ENCODE measurements at places on chromosomes 2 and 18.

DNA sequence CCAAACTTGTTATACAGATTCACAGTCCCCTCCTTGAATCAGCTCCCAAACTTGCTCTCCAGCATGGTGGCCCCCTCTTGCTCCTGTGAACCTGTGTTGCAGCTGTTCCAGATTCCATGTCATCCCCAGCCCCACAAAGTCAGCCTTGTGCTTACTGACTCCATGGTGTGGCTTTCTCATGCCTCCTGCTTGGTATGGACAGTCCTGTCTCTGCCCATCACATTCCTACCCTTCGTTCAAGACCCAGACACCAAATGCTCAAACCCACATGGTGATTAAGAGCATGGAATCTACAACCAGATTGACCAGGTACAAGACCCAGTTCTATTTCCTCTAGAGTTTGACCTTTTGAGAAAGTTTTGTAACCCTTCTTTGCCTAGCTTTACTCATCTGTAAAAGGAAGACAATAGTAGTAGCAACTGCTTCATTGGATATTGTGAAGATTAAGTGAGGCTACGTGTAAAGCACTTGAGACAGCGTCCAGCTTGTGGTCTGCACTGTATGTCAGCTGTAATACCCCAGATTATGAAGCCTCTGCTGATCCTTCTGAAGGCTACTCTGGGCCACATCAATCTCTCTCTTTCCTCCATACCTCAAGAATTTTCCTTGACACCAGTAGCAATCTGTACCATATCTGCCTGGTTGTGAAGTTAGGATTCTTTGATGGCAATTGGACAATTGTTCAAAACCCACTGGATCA, 146.4 kb upstream of the HAAO start:
- DNase-seq: no peak

DNA sequence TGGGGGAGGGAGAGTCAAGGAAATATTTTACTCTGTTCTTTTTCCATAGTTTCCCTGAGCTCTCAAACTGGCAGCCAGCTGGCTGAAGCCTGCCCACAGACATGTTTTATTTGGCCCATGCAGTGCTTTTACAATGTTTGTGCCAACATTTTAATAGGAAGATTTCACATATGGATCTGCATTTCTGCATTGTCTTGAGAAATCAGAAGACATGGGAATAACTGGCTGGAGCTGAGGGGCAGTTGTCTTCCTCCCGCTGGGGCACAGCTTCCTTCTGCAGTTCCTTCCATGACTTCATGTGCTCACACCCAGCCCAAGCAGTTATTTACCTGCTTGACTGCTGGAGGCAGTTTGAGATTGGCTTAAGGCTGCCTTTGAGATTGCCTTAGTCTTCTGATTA, 74.4 kb downstream of the PLCL1 start:
- DNase-seq: no peak

DNA sequence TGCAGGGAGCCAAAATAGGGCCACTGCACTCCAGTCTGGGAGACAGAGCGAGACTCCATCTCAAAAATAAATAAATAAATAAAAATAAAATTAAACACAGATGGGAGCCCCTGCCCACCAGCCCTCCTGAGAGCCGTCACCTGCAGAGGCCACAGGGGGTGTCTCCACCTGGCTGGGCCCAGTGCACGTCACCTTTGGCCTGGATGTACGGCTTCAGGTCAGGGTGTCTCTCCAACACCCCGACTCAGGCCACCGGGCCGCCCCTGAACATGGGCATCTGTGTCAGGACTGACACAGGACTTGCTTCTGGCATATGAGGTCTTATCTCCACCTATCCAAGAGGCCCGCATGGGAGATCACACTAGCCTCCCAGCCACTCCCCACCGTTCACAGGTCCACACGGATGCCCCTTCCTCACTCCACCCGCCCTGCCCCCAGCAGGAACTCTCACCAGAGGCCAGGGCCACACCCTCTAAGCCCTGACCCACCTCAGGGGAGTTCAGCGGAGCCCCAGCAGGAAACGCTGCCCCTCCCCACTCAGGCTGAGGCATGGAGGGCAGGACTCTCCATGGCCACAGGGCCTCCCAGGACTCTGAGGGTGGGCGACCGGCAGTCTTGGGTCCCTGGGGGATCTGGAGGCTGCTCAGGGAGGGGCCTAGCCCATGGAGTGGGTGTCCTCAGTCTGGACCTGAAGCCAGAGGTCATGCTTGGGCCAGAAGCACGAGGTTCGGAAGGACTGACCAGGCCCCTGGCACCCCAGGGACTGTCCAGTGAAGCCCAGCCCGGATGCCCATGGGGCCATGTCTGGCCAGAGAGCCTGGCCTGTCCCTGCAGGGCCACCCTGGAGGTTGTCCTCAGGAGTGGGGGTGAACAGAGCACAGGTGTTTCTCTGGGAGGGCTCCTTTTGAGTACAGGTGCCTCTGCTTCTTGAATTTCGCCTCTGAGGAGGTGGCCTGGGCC, 1.6 kb upstream of the CROCC2 start:
- DNase-seq: no peak

GRCh38 chr2:37377187-37377532, 32.7 kb downstream of the QPCT start:
- no peak for DNase-seq

- no peak for DNase-seq
Observed at GRCh38 chr2:240929364-240930095, 23.4 kb downstream of the CROCC2 start.

DNA sequence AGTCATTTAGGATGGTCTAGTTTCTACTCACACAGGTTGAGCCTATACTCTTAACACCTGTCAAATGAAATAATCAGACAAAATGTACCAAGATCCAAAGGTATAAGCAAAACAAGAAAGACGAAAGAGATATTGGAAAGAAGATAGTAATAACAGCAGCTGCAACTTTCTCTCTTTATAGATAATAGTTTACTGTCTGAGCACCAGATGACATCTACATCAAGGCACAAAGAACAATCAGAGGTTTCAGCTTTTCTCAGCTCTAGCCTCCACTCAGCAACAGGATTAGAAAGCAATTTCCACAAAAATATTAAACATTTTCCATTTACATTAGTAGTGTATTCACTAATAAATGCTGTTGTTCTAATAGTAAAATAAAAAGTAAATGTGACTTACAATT, 66.3 kb downstream of the RTTN start:
- no peak for DNase-seq

DNA sequence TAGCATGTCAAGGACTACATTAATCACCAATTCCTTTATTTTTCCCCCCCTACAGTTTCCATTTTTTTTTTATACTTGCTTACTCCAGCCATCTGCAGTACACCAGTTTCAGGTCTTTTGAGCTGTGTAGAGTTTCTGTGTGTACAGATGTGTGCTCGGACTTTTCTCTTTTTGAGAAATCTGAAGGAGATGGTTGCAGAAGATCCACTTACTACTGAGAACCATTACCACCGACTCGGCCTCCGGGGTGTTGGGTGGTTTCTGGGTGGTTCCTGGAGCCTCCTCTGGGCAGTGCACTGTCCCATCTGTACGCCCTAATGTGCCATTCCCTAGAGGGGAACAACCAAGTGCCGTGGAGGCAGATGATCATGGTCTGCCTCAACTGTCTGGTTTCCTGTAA, 15.4 kb upstream of the LYPD6B start:
- DNase-seq: no peak

- DNase-seq: no peak
Observed at GRCh38 chr18:8217051-8217564, 392.1 kb upstream of the RAB12 start.

GRCh38 chr2:16127276-16127940, 187.1 kb downstream of the MYCN start:
- DNase-seq: no peak

GRCh38 chr2:69272803-69273471, 114.1 kb downstream of the GFPT1 start:
- DNase-seq: no peak

DNA sequence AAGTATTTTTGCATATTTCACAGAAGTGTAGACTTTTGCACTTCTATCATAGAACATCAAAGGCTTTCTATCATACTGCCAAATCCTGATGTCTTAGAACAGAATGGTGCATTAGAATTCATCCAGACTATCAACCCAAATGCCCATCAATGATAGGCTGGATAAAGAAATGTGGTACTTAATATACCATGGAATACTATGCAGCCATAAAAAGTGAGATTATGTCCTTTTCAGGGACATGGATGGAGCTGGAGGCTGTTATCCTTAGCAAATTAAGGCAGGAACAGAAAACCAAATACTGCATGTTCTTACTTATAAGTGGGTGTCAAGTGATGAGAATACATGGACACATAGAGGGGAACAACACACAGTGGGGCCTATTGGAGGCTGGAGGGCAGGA, 150.2 kb downstream of the PHLPP1 start:
- DNase-seq: no peak

DNA sequence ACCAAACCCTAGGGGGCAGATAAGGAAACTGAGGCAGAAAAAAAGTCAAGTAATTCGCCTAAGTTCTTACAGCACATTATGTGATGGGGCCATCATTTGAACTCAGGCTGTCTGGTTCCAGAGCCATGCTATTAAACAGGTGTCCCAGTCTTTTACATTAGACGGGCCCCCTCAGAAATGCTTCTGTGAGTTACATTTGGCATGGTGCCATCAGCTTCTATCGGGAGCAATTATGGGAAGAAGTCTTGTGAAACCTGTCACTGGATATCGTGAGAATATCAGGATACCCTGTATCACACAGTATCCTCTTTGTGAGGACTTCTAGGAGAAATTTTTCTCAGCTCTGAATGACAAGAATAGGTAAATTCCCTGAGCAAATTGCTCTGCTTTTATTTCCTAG, 143.7 kb upstream of the NOSTRIN start:
- no peak for DNase-seq

GRCh38 chr2:106175086-106175850, 18.8 kb downstream of the UXS1 start:
- no peak for DNase-seq

DNA sequence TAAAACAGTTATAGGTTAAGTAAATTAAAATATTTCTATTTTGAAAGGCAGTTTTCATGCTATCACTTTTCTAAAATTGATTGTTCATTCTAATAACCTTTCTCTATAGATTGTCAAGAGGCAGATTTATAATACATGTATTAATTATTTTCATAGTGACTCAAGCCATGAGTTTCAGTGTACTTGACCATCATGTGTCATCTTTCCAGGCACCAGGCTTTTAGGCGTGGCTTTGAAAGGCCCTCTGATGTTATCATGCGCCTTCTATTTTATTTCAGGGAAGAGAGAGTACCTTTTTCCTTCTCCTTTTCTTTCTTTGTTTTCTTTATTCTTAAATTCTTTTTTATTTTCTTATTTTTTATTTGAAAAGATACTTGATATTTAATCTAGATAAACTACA, 128.3 kb upstream of the ETAA1 start:
- no peak for DNase-seq

- no peak for DNase-seq
Observed at GRCh38 chr2:202172439-202173211, 65.8 kb downstream of the SUMO1 start.

DNA sequence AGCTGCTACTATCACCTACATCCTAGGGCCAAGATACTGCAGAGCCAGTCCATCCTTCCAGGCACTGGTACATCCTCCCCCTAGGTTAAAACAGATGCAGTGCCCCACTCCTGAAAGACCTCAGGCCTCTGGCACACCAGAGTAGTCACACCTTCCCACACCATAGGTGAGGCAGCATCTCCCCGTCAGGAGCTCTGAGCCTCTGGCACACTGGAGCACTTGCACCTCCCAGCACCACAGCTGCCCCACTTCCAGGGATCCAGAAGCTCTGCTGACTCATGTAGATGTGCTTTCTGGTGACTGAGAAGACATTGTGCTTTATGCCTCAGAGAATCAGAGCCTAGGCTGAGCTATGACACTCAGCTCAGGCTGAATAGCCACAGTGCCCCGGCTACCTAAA, 138.4 kb upstream of the COL3A1 start:
- no peak for DNase-seq

All from hematopoietic multipotent progenitor cell treated with erythropoietin and hydrocortisone succinate and interleukin-3 and kit ligand, for 17 days (in vitro differentiated cells).